ENCODE measurements at places on chromosomes 12 and 14. TPM values are rescaled to one million over a fixed set of nuclear protein-coding genes. Genes with fewer than 3 reads are reported as not detected.

RDH12 gene
- total RNA-seq, result not detected

GON7 gene
- 14.0 TPM for total RNA-seq

MUCL1 gene
- total RNA-seq, result not detected

HOXC11 gene
- total RNA-seq, result 0.55 TPM

TAS2R43 gene
- total RNA-seq, result not detected

SINHCAF gene
- total RNA-seq, result 42.5 TPM

TTLL5 gene
- 13.7 TPM for total RNA-seq

GZMB gene
- not detected for total RNA-seq

TBX5 gene
- total RNA-seq, result not detected

TMEM132C gene
- total RNA-seq, result not detected

All from A549 treated with ZK216348 at 1 μM for 4 hours (cell line).